ENCODE measurements at places on chromosomes 5 and 9. TPM values are rescaled to one million over a fixed set of nuclear protein-coding genes. Genes with fewer than 3 reads are reported as not detected.

The AK8 gene
- total RNA-seq = 0.13 TPM

The UGT3A2 gene
- not detected for total RNA-seq

The ZFP37 gene
- 2.0 TPM for total RNA-seq

The CCL27 gene
- total RNA-seq = not detected

The DIPK1B gene
- 28.3 TPM for total RNA-seq

The PCDHA9 gene
- total RNA-seq = 0.03 TPM

The NSUN2 gene
- 39.9 TPM for total RNA-seq

The PIP5KL1 gene
- total RNA-seq = 0.57 TPM

The RXFP3 gene
- not detected for total RNA-seq

The RARS1 gene
- total RNA-seq = 47.4 TPM

The ABLIM3 gene
- total RNA-seq = 118 TPM

- DNase-seq = no peak
These were observed 1.0 kb downstream of the CERT1 start for GRCh38 chr5:75510417-75510835.

- DNase-seq = no peak
These were observed 118.4 kb downstream of the INSYN2B start for GRCh38 chr5:169861934-169862333.

DNA sequence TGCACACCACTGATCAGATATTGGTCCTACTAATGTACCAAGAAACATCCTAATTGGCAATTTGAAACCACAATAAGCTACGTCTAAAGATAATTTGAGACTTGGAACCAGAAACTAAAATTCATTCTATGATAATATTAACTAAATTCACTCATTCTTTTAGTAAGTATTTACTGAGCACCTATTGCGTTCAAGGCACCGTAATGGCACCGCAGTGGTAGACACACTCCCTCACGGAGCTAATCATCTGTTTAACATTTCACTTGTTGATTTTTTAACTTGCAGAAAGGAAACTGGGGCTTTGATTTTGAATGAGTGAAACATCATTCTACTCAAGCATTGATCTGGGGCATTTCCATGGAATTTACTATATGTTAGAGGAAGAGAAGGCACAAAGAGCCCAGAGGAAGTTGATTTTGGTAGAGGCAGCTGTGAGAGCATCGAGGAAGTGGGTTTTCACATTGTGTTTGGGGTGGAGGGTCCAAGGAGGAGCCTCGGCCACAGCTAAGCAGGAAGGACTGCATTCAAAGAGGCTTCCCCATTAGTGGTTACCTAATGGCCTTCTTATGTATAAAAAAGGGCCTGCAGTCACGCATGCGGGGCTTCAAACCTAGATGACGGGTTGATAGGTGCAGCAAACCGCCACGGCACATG is 7.1 kb downstream of the RAPGEF1 start:
- no peak for DNase-seq

- DNase-seq = no peak
These were observed 54.9 kb upstream of the DAB2IP start for GRCh38 chr9:121596515-121596914.

DNA sequence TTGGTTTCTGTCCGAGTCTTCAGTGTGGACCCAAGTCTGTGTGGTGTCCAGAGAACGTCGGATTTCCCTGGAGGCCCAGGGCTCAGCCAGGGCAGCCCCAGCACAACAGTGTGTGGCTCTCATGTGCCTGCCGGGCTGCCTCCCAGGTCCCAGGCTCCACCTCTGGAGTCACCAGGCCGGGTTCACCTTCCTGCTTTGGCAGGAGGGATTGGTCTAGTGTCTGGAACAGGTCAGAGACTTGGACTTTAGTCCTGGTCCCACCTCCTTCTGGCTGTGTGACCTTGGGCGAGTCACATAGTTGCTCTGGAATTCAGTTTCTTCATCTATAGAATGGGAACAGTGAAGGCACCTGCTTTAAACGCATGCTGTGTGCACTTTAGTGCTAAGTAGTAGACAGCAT is 3.2 kb downstream of the DOLPP1 start:
- DNase-seq = no peak

GRCh38 chr5:177301503-177302165 is 1.9 kb downstream of the RAB24 start:
- DNase-seq = no peak

DNA sequence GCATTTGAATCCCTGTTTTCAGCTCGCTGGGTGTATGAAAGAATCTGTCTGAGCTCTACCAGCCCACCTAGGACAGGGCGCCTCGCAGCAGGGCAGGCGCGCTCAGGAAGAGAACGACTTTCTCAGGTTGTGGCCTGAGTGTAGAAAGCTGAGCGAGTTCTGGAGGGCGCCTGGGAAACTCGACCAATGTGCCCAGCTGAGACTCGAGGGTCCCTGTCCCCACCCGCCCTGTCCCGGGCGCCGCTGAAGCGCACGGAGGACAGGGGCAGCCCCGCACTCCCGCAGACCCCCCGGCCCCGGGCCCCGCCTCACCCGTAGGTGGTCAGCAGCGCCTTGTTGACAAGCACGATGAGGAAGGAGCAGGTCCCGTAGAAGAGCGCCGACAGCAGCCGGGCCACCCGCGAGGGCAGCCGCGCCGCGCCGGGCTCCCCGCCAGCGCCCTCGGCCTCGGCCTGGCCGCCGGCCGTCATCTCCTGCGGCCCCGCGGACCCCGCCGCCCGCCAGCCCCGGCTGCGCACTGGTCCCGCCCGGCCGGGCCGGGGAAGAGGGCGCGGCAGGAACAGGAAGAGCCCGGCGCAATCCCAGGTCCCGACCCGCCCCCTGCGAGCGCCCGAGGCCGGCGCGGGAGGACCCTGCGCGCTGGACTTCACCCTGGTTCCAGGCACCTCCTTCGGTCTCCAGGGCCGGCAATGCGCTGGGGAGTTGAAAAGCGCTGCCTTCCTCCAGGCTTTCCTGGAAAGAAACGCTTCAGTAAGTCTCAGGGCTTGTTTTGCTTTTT is at the start of gene SLC35D2:
SLC35D2 (minus strand) TSS at position 547 of the 778 bp plus-strand sequence; CDS start at position 470, 77 bp downstream.
- DNase-seq = peak; percentile 80

DNA sequence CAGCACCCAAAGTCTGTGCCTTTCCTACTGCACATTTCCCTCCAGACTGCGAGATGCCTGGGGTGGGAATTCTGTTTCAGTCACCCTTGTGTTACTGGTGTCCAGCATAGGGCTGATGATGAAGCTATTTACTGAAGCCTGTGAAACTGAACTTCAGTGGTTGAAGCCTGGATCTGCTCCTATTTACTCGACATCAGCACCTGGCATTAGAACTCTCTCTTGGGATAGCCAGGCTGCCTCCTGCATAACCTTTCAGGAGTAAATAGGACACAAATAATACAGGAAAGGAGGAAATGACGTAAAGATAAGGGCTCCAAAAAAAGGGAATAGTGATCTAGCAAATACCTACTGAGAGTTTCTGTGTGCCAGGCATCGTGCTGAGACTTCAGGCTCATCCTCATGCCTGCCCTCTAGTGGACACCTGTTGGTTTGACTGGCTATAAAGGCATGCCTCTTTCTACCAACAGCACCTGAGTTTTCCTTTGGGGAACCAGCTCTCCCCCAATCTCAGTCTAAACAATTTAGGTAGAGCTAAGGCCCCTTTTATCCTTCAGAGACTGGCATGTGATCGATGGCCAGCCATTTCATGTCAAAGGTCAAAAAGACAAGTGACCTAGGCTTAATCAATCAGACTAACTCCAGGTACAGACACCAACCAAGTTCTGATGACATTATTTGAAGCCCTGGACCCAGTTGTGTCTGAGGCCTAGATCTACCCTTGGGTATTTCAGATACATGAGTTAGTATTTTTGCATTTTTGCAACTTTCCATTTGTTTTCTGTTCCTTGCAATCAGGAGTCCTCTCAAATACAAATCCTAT is 192.1 kb upstream of the TRIM32 start:
- no peak for DNase-seq

DNA sequence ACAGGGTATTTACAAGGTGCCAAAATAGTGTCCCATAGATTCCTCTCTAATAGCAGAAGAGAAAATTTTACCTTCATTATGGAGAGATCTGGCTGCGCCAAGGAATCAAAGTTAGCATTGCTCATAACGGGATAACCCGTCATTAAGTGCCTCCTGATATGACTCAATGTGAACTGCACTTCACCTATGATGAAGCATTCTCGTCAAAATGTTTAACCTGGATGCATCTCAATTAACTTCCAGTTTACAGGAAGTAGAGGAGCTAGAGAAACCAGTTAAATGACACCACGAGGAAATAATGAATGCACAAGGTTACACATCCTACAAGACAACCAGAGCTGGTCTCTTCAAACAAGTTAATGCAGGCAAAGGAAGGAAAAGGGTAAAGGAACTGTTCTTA is 17.2 kb downstream of the FBXW11 start:
- no peak for DNase-seq

- DNase-seq = no peak
These were observed 23.3 kb upstream of the KIF12 start for GRCh38 chr9:114122136-114123027.

- DNase-seq = peak; percentile 55
These were observed 66.0 kb upstream of the PITX1 start for GRCh38 chr5:135100011-135100410.

GRCh38 chr9:135716045-135716444 is 14.1 kb downstream of the KCNT1 start:
- no peak for DNase-seq

- no peak for DNase-seq
These were observed 62.5 kb upstream of the PSD2 start for GRCh38 chr5:139733010-139733688.

- DNase-seq = no peak
These were observed 467.6 kb downstream of the ARHGEF28 start for GRCh38 chr5:74093561-74093960.

GRCh38 chr9:136538599-136539426 is 7.0 kb downstream of the NOTCH1 start:
- peak; percentile 87 for DNase-seq

- no peak for DNase-seq
These were observed 41.4 kb upstream of the FAT2 start for GRCh38 chr5:151632524-151632923.

- DNase-seq = no peak
These were observed 5.7 kb upstream of the RAPGEF1 start for GRCh38 chr9:131745610-131746009.

- no peak for DNase-seq
These were observed 348.6 kb upstream of the SLC24A2 start for GRCh38 chr9:20137425-20137824.
